Epithelial cell of proximal tubule (primary cell): ENCODE measurements at places on chromosomes 7 and 10. TPM values are rescaled to one million over a fixed set of nuclear protein-coding genes. Genes with fewer than 3 reads are reported as not detected.

- no peak for DNase-seq
Measured at GRCh38 chr10:49109669-49110340, 5.5 kb downstream of the VSTM4 start.

DNA sequence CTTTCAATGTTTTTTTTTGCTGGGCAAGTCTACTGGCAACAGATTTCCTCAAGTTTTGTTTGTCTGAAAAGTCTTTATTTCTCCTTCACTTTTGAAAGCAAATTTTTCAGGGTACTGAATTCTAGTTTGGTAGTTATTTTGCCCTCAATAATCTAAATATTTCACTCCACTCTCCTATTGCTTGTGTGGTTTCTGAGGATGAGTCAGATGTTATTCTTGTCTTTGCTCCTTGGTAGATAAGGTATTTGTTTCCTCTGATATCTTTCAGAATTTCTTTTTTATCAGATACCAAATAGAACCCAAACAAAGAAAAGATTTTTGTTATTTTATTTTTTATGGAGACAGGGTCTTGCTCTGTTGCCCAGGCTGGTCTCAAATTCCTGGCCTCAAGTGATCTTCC is 99.2 kb upstream of the MALRD1 start:
- DNase-seq = no peak

GRCh38 chr7:157437519-157438061 is 100.8 kb downstream of the DNAJB6 start:
- no peak for DNase-seq

DNA sequence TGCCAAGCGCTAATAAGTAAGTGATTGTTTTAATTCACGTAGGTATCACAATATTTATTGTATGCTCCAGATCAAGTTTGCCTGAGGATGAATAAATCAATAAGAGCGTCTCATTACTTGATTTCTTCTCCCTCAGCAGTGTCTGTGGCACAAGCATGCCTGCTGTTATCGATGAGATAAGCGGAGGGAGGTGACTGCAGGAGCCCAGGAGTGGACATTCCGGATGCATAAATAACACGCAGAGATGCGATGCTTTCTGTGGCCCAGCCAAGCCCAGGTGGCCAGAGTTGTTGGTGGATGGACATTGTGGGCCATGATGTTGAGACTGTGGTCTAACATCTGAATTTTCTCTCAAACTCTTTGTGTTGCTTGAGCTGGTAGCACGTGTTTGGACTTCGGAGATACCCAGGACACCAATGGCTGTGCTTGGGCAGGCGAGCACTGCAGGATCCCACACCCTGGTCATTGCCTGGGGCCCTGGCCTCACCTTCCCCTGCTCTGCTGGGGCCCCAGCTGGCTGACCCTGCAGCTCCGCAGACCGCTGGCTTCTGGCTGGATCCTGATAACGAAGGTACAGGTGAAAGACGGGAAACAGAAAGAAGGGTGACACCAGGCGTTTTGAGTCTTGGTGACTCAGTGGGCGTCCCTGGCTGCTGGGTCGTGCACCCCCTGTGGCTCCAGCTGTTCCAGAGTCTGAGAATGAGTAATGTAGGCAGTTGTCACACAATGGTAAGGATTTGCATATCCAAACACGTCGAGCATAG is 31.2 kb upstream of the MNX1 start:
- no peak for DNase-seq

GRCh38 chr7:135160098-135160857 is 10.2 kb downstream of the CYREN start:
- no peak for DNase-seq

GRCh38 chr7:7819442-7820247 is 101.2 kb upstream of the RPA3 start:
- no peak for DNase-seq

DNA sequence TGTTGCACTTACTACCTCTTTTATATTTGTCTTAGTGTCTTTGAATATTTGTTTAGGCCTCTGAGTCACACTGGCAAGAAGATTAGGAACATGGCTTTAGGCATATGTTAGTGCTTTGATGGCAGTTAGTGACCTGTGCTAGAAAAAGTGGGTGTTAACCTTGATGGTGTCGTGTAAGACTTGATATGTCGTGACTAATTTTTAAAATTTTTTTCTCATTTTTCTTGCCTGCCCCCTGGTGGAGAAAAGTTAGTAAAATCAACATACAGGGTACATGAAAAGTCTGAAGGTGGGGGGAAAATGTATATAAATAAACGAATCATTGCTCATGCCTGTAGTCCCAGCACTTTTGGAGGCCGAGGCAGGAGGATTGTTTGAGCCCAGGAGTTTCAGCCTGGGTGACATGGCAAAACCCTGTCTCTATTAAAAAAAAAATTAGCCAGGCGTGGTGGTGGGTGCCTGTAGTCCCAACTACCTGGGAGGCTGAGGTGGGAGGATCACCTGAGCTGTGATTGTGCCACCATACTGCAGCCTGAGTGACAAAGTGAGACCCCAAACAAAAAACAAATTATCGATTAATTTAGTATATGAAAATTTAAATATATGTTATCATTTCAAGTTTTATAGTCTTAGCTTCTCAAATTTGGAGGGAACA is 44.6 kb downstream of the TAX1BP1 start:
- DNase-seq = peak; percentile 29

GRCh38 chr10:125221716-125222115 is 61.4 kb upstream of the CTBP2 start:
- DNase-seq = no peak

DNA sequence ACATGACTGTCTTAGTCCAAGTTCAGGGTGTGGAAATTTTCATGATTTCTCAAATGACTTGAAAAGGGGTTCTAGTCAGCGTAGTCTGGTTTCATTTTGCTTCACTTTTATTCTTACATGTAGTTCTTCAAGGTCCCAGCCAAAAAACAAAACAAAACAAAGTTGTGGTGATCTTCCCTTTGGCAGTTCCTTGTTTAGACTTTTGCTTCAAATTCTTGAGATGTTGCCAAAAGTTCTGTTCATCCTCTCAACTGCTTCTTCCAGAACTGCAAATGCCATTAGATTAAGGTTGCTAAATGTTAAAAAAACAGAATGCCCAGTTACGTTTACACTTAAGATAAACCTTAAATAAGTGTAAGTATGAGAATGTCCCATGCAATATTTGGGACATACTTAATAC is 370.8 kb upstream of the LRRTM3 start:
- DNase-seq = no peak

GRCh38 chr10:103750836-103751235 is 104.5 kb downstream of the SH3PXD2A start:
- no peak for DNase-seq

DNA sequence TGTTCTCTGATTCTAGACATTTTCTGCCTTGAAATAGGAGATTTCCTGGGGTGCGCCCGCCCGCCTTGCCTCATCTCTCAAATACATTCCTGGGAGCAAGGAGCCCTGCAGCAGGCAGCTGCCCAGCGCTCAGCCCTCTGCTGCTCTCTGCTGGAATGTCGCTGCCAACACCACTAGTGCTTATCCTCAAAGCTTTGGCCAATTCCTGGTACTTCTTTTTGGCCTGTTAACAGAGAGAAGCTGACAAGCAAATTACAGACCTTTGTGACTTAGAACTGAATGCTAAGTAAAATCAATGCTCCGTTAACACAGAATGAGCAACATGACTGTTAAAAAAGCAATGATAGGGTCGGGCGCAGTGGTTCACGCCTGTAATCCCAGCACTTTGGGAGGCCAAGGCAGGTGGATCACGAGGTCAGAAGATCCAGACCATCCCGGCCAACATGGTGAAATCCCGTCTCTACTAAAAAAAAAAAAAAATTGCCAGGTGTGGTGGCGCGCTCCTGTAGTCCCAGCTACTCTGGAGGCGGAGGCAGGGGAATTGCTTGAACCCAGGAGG is 41.9 kb upstream of the SYPL1 start:
- peak; percentile 18 for DNase-seq

- DNase-seq = no peak
Measured at GRCh38 chr10:370449-370825, 235.2 kb downstream of the ZMYND11 start.

- no peak for DNase-seq
Measured at GRCh38 chr7:28815369-28815927, 142.7 kb downstream of the TRIL start.

- DNase-seq = no peak
Measured at GRCh38 chr7:102000123-102000522, 182.7 kb downstream of the CUX1 start.

DNA sequence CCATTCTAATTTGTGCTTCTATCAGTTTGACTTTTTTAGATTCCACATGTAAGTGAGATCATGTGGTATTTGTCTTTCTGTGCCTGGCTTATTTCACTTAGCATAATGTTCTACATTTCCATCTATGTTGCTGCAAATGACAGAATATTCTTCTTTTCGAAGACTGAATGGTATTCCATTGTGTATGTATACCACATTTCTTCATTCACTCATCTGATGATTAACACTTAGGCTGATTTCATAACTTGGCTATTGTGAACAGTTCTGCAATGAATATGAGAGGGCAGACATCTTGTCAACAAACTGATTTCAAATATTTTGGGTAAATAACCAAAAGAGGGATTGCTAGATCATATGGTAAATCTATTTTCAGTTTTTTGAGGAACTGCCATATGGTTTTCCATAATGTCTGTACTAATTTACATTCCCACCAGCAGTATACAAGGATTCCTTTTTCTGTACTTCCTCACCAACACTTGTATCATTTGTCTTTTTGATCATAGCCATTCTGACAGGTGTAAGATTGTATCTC is 52.9 kb downstream of the ZNF22 start:
- no peak for DNase-seq

DNA sequence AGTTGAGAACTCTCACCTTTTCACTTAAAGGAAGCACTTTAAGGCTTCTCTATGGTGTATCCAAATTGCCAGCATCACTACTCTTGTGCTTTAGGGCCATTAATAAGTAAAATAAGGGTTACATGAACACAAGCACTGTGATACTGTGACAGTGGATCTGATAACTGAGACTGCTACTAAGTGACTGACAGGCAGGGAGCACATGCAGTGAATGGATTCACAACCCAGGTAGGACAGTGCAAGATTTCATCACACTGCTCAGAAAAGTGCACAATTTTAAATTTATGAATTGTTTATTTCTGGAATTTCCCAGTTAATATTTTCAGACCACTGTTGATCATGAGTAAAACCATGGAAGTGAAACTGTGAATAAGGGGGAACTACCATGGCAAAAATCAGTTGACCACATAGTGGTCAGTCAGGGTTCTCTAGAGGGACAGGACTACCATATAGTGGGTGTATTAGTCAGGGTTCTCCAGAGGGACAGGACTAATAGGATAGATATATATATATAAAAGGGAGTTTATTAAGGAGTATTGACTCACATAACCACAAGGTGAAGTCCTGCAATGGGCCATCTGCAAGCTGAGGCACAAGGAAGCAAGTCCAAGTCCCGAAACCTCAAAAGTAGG is 20.9 kb upstream of the CYP51A1 start:
- DNase-seq = no peak

DNA sequence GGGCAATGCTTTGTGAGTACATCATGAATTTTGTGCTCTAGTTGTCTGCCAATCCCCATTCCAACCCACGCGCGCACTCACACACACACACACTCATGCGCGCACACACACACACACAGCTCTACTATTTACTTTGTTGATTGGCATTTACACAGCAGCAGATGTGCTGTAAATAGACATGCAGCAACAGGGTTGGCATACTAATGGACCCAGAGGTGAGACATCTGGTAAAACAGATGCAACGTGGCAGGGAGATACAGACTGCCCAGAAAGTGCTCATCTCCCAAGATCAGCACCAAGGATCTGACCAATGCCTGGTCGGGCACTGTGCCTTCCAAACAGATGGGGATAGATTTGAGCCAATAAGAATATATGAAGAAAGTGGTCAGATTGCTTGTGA is 873.0 kb downstream of the SORCS3 start:
- DNase-seq = no peak

Gene SPDYE2
- not detected in 2 replicates for total RNA-seq

Gene LLCFC1
- not detected in 2 replicates for total RNA-seq

Gene ADAM12
- 3.2 and 4.3 TPM in 2 replicates for total RNA-seq

Gene WNT2
- not detected in 2 replicates for total RNA-seq

Gene CYP2E1
- total RNA-seq = 0.17 and 1.1 TPM in 2 replicates

Gene MMP21
- total RNA-seq = 0.06 TPM in 1 of 2 replicates, not detected in the other

Gene ARHGEF5
- total RNA-seq = 22.4 and 34.5 TPM in 2 replicates

Gene SLC18A3
- total RNA-seq = not detected in 2 replicates

Gene MOGAT3
- not detected in 2 replicates for total RNA-seq
